ENCODE measurements at places on chromosomes 11 and 22.
A peak's percentile ranks its signal among the peaks of the same experiment; 100 is the strongest.

- DNase-seq, result no peak
Observed at GRCh38 chr11:115955803-115956202, 451.6 kb upstream of the CADM1 start.

DNA sequence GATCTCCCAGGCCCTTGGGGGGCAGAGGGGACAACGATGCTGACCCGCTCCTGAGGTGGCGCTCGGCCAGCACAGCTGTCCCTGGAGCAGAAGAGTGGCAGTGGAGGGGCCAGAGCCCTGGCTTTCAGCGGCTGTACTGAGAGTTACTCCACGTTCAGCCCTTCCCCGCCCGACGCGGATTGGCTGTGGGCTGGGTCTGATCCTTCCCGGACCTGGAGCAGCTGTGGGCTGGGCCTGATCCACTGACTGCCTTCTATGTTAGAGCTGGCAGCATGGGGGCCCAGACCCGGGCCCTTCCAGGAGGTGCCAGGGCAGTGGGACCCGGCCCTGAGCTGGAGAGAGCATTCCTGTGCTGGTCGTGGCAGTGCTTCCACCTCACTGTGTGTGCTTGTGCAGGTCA lies 27.8 kb downstream of the YWHAH start:
- DNase-seq, result no peak

GRCh38 chr11:64996710-64997380 lies at the start of gene BATF2:
BATF2 (minus strand) TSS chr11:64996971; CDS start chr11:64996914, 57 bp downstream.
- DNase-seq, result no peak

- no peak for DNase-seq
Observed at GRCh38 chr22:32544953-32545558, 70.4 kb downstream of the FBXO7 start.

GRCh38 chr11:95412074-95412473 lies 181.1 kb upstream of the SESN3 start:
- DNase-seq, result no peak

GRCh38 chr11:17395978-17396377 lies 7.5 kb upstream of the KCNJ11 start:
- no peak for DNase-seq

- no peak for DNase-seq
Observed at GRCh38 chr11:74325649-74326645, 14.5 kb upstream of the P4HA3 start.

DNA sequence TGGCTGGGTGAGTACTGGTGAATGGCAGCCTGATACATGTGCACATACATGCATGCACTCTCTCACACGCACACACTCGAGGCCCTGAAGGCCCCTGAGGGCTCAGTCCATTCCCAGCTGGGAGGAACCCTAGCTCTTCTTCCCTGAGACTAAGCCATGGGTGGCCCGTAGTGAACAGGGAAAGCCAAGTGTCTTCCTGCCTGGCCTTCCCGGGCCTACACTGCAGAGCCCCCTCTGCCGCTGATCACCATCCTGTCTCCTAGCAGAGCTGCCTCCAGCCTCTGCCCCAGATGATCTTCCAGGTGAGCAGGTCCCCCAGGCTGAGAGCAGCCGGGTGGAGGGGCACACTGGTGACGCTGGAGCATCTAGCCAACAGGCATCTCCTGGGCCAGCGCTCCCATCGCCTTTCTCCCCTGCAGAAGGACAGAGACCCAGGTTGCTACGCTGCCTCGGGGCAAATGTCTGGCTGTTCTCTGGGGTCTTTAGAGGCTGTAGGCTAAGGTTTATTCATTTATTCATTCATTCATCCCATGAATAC lies 57.3 kb downstream of the CD82 start:
- no peak for DNase-seq

GRCh38 chr11:68173926-68174325 lies 39.2 kb downstream of the KMT5B start:
- DNase-seq, result no peak

DNA sequence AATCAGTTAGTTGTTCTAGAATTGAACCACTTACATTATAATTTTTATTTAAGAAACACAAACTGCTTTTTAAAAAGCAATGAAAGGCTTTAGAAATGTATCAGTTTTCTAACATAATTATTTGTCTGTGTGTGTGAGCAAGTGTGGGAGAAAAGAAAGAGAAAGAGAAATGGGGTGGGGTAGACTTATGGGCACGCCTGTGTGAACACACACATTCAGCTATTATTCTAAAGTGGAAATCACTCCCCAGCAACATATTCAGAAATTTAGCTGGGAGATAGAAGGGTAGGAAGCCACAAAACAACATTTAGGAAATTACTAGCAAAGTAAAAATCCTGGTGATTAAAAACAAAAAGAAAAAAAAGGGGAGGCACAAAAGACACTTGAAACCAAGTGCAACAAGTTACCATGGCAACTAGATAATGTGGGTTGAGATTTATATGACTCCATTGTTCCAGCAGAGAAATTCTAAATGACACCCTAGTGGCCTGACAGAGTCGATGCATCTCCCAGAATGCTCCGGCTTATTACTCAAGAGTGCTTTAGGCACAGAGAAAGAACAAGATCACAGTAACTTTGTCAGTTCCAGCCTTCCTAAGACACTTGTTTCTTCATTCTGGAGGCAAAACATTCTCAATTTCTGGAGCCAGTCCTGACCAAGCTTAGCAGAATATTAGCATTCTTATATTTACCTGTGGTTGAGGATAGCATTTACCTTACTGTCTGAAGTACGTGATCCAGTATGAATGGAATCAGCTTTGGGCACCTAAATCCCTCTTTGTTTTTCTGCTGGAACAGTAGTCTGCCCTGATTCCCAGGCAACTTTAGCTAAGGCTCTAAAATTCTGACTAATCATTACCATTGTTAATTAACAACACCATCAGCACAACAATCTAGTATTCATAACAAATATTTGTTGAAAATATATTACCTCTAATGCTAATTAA lies 444.4 kb downstream of the DLG2 start:
- no peak for DNase-seq

DNA sequence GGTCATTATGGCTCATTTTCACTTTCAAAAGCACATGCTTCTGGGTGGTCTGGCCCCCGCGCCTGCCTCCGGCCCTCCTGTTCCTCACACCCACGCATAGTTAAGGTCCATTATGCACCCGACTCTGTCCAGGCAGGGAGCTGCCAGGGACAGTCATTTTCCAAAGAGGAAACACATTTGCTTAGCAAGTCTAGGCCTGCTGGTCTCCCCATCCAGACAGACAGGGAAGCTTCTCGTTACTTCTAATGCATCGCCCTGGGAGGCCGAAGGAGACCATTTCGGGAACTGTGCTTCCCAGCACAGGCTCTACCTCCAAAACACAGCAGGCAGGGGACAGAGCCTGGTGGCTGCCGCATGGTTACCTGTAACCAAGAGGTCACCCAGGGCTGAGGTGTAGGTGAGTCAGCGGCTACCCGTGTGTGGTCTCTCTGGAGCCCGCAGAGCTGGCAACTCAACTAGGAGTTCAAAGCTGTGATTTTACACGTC lies 87.1 kb upstream of the SHANK2 start:
- DNase-seq, result no peak

GRCh38 chr11:68940651-68941323 lies 37.1 kb downstream of the IGHMBP2 start:
- no peak for DNase-seq

DNA sequence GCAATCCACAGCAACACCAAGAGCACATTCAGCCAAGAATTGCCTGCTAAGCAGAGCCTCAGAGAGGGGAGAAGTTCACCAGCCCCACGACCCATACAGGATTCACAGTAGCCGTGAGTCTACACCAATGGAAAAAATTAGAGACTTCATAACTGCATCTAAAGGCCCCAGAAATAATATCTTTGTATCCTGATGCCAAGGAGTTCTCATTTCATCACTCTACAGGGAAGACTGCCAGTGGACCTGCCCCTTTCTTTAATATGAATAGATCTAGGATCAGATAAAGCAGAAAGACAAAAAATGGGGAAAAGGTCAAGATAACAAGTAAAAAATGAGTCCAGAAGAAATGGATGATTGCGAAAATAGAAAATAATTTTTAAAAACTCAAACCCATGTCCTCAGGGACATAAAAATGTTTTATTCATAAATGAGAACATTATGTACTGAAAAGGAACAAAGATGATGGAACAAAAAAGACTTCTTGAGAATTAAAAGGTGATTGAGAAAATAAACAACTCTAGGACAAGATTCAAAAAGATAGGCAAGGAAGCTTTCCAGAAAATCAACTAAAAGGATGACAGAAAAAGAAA lies 9.5 kb downstream of the APOL3 start:
- no peak for DNase-seq

GRCh38 chr11:14499178-14499559 lies 442 bp downstream of the COPB1 start:
- peak; percentile 9 for DNase-seq

DNA sequence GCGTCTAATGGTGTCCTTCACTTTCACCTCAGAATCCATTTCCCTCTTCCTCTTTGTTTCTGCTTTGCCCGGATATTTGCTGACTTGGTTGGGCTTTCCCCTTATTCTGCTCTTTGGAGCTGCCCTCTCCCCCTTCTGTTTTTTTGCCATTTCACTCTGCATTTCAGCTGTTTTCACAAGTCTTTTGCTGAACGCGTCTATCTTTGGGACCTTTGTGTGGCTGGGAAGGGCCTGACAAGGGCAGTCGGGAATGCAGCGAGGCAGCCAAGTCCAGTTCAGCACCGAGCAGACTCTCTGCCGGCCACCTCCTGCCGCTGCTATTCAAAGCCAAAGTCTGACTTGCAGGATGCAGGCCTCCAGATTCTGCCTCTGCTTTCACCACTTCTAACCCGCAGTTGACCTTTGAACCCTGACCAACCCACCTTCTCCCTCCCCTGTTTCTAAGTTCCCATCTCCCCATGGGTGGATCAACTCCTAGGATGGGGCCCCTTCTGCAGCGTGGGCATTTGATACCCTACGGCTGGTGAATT lies 38.2 kb downstream of the FEZ1 start:
- DNase-seq, result no peak

- DNase-seq, result no peak
Observed at GRCh38 chr22:39773976-39774539, 119.5 kb downstream of the ENTHD1 start.

DNA sequence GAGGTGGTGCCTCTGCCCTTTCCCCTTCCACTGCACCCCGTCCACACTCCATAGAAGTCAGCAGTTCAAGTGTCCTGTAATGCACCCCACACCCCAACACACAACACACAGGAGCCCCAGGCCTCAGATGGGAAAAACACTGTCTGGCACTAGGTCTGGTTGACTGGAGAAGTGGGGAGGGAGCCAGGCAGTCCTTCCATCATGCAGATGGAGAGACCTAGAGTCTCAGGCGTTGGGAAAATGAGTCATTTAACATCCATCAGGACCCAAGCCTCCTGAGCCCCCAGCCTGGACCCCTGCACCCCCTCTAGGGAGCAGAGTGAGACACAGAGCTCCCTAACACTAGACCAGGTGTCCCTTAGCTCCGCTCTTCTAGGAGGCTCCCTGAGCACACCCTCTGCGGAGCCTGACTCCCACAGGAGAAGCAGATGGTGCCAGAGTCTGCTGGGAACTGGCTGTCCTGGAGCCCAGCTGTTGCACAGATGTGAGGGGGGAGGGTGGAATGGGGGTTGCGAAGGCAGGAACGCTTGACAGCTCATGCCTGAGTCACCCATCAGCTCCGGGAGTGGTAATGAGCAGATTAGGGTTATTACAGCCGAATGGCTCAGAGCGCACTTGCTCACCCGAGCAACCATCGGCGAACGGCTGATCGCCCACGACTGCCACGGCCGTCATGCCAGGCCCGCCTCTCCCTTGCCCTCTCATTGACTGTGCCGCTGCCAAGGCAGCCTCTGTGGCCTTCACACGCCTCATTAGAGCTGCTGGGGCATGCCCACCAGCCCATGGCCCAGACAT lies 22.1 kb upstream of the SYT7 start:
- no peak for DNase-seq

DNA sequence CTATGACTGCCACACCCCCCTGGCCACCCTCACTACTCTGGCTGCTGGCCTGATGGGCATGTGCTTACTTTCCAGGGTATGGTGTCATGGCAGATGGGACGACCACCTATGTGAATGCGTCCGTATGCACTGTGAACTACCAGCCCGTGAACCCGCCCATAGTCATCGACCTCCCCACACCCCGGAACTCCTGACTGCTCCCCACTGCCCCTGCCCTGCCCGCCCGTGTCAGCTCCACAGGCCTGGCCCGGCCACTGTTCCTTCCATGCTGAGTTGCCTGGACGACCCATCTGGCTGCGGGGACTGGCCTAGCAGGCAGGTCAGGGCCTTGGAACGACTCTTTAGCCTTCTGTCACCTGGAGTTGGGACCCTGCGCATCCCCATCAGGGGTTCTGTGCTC lies 93.6 kb downstream of the MPPED1 start:
- DNase-seq, result no peak

DNA sequence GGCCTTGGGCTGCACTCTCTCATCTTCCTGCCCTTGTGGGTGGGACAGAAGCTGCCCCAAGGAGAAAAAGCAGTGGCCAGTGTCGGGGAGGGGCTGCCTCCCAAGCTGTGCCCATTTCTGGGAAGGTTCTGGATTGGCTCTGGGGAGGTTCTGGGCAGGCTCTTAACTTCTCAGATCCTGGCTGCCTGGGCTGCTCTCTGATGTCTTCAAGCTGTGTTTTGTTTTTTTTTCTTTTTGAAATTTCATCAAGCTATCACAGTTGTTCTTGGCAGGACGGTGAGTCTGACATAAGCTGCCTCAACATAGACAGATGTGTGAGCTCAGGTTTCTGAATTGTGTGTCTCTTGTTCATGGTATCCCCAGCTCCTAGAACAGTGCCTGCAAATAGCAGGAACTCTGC lies 1032.0 kb downstream of the BRD1 start:
- no peak for DNase-seq

GRCh38 chr22:49925525-49926128 lies 7.2 kb downstream of the CRELD2 start:
- DNase-seq, result peak; percentile 49

DNA sequence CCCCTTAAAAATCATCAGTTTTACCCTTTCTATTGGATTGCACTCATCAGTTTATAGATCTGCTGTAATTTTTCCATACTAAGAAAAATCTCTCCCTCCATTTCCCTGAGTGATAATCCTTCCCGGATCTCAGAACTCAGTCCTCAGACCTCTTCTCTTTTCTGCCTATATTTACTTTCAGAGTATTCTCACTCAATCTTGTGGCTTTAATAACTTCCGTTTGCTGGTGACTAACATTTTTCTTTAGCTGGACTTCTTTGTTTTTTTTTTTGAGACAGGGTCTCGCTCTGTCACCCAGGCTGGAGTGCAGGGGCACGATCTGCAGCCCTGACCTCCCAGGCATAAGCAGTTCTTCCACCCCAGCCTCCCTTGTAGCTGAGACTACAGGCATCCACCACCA lies 10.4 kb downstream of the ATXN10 start:
- no peak for DNase-seq

DNA sequence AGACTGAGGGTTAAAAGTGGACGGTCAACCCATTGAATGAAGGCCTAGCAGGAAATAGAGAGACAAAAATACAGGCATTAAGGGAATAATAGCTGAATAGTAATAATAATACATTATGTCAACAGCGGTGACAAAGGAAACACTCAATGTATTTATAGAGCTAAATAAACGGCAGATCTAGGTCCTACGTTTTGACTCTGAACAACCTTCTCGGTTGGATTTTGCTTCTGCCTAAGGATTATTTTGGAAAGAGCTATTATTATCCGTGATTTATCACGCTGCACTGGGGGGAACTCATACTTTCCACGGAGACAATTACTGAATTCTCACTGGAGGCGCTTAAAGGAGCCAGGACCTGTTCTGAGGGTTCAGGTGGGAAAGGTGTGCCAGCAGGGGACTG lies 118.2 kb upstream of the KIRREL3 start:
- DNase-seq, result no peak
